ENCODE measurements at places on chromosomes 4 and X.

DNA sequence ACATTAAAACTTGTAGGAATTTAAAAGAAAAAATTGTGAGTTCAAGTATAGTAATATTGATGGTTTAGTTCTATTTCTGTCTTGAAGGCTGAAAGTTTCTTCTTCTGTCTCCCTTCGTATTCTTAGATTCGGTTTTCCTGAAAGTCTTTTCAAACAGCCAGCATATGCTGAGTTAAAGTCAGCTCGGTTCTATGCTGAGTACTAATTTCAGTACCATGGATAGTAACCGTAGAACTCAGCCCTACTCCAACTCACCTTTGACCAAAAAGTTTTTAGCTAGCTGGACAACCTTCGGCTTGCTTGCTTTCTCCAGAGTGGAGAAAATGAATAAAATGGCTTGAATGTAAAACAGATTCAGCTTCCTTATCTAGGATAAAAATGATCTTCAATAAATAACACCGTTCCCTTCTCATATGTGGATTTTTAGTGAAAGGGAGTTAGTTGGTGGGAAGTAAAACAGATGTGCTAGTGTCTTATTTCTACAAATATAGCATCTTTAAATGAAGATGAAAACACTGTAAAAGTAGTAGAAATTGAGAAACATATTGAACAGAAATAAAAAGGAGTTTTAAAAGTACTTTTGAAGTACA lies 5.2 kb downstream of the POU4F2 start:
- H3K4me1 ChIP-seq = peaks cover 18% of the 10 kb centered on the region
- H3K27me3 ChIP-seq = peaks cover 47% of the 10 kb centered on the region
- H3K4me3 ChIP-seq = no peak overlapping the region

DNA sequence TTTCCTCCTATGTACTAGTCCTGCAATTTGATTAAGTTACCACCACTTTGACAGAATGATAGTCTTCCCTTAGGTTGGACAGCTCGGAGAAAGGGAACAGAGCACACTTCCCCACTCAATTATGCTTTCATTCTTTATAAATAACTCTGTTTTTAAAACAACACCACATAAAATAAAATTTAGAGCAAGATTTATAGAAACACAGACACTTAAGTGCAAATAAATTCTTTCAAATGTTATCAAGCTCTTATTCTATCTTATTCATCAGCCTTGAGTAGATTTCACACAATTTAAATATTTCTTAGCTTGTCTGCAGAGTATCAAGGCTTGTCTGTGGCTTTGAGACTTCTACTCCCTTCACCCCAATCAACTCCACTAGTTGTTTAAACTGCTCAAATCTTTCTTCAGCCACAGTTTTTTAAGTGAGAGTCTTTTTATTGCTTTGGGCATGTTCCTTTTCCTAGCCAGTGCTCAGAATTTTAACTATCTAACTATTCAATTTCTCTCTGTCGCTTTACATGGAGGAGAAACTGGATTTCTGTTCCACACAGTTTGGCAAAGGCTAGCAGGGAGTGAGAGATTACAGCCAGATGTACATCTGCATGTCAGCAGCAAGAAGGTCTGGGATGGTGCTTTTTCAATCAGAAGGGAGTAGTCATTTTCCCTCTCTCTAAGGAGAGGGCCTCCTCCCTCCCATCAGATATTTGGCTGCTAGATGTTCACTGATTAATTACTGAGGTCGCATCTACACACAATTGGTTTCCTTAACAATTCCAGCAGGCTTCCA lies 53.1 kb upstream of the PLAC1 start:
- no peak overlapping the region for H3K27ac ChIP-seq
- DNase-seq = no peak
- no peak overlapping the region for H3K4me3 ChIP-seq
- H3K27me3 ChIP-seq = no peaks in the 10 kb centered on the region

GRCh38 chr4:47942081-47942819 lies 27.9 kb upstream of the NFXL1 start:
- no peak overlapping the region for H3K4me3 ChIP-seq
- no peak overlapping the region for H3K27ac ChIP-seq
- DNase-seq = no peak
- H3K27me3 ChIP-seq = no peaks in the 10 kb centered on the region
- H3K36me3 ChIP-seq = no peaks in the 10 kb centered on the region

DNA sequence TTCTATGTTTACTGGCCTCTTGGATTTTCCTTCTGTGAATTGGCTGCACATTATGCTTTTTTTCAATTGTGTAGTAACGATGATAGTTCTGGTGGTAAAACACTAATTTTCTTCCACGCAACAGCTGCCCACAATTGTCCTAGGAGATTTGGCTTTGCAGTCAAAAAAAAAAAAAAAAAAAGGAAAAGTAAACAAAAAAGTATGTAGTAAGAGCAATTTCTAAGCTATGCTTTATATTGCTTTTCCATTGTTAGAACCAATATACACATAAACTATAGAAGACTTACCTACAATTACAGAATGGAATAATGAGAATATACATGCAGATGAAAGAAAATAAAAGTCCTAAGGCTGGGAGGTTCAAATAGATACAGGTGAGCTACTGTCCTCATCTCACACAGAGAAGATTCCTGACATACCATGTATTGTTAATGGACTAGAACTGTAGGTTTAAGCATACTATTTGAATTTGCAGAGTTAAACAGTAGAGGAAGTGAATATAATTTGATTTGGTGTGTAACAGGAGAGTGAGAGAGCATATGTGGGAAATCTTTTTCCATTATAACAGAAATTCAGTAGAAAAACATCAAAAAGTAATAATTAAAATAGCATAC lies 976.2 kb downstream of the RAB28 start:
- no peak for DNase-seq
- no peaks in the 10 kb centered on the region for H3K4me1 ChIP-seq
- H3K36me3 ChIP-seq = no peaks in the 10 kb centered on the region

DNA sequence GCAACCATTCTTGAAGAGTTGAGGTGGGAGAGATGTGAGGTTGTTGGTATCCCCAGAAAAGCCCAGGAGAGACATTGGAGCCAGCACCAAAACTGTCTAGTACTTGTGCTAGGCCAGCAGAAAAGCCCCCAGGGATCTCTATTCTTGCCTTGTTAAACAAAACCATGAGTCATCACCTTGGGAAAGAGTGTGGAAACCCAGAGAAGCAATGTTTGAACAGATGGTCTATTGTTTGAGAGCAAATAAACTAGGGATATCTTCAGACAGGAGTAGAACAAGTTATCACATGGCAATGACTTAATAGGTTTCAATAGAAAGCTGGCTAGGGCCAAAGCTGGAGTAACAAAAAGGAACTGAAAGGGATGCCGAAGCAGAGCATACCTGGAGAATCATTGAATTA lies 195.7 kb upstream of the CASK start:
- H3K27me3 ChIP-seq = no peaks in the 10 kb centered on the region
- H3K27ac ChIP-seq = no peak overlapping the region
- no peaks in the 10 kb centered on the region for H3K36me3 ChIP-seq
- no peaks in the 10 kb centered on the region for H3K4me1 ChIP-seq
- DNase-seq = no peak

- DNase-seq = no peak
- no peaks in the 10 kb centered on the region for H3K27me3 ChIP-seq
- H3K36me3 ChIP-seq = peaks cover 38% of the 10 kb centered on the region
- H3K4me1 ChIP-seq = peaks cover 70% of the 10 kb centered on the region
- no peak overlapping the region for H3K4me3 ChIP-seq
Measured at GRCh38 chr4:1216869-1217294, 32.0 kb downstream of the CTBP1 start.

- no peaks in the 10 kb centered on the region for H3K4me1 ChIP-seq
- no peaks in the 10 kb centered on the region for H3K36me3 ChIP-seq
- no peak overlapping the region for H3K27ac ChIP-seq
- no peak for DNase-seq
Measured at GRCh38 chrX:39705290-39705689, 392.5 kb downstream of the BCOR start.

GRCh38 chr4:150302553-150302952 lies 224.3 kb downstream of the DCLK2 start:
- no peaks in the 10 kb centered on the region for H3K27me3 ChIP-seq
- DNase-seq = no peak
- no peak overlapping the region for H3K4me3 ChIP-seq
- H3K36me3 ChIP-seq = no peaks in the 10 kb centered on the region

DNA sequence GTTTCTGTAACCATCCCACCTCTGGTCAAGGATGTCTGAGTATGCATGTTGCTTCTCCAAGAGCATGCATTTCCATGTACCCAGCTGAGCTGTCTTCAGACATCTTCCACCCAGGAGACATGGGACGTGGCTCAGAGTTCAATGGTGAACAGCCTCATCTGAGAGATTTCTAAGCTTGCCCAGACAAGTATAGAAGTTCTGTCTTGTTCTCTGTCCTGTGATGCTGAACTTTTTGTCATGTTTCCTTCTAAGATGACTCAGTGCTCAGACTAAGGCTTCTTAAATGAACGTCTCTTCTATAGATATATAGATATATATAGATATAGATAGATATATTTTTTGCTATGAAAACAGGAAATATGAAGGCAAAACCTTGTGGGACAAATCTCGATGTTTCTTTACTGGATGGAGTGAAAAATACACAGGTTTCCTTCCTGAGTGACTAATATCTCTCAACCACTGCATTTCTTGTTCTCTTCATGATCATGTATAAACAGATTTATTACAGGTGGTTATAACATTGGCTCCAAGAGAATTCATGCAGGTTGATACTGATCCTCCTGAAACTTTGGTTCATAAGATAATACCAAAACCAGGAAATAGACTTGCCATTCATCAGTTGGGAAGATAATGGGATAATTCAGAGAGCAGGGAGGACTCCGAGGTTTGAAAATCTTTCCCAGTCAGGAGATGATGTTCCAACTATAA lies 168.2 kb downstream of the ZNF518B start:
- no peaks in the 10 kb centered on the region for H3K4me1 ChIP-seq
- H3K36me3 ChIP-seq = no peaks in the 10 kb centered on the region
- no peak overlapping the region for H3K4me3 ChIP-seq
- no peaks in the 10 kb centered on the region for H3K27me3 ChIP-seq

- peaks cover 54% of the 10 kb centered on the region for H3K4me1 ChIP-seq
- H3K36me3 ChIP-seq = no peaks in the 10 kb centered on the region
- H3K4me3 ChIP-seq = no peak overlapping the region
- H3K27ac ChIP-seq = peak overlapping the region; percentile 54
- no peaks in the 10 kb centered on the region for H3K27me3 ChIP-seq
Measured at GRCh38 chrX:14505648-14506047, 23.7 kb upstream of the GLRA2 start.

GRCh38 chrX:633043-633984 lies 2.7 kb downstream of the SHOX start:
- no peaks in the 10 kb centered on the region for H3K4me1 ChIP-seq
- DNase-seq = no peak
- H3K36me3 ChIP-seq = no peaks in the 10 kb centered on the region
- H3K27me3 ChIP-seq = peaks cover 12% of the 10 kb centered on the region
- no peak overlapping the region for H3K27ac ChIP-seq
- H3K4me3 ChIP-seq = no peak overlapping the region

- no peaks in the 10 kb centered on the region for H3K27me3 ChIP-seq
- peak overlapping the region; percentile 78 for H3K27ac ChIP-seq
- no peak for DNase-seq
- peak overlapping the region; percentile 95 for H3K4me3 ChIP-seq
Measured at GRCh38 chr4:47913861-47914219, 543 bp downstream of the NFXL1 start.

DNA sequence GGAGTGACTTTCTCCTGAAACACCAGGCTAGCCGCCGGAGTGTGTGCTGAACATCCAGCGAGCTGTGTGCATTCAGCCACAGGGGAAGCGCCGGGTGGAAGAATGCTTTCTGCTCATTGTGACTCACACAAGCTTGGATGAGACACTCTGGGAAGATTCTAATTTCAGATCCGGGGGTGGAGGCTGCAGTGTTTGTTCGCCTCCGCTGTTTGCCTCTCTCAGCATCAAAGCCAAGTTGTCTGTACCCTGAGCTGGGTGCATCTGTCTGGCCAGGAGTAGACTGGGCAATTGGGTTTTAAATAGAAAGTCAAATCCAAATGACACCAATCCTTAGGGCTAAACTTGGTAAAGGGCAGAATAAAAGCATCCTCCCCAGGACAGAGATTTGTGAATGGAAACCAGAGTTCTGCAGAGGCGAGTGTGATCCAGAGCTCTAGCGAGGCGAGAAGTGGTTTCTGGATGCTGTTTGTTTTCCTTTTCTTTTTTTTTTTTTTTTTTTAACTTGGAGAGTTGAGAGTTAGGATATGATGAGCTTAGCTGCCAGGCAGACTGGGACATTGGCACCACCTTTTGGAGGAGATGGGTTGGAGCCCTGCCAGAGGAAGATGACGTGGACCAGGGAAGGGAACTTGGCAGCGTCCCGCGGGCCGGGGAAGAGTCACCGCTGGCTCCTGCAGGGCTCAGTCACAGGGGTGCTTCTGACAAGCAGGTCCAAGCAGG lies 196.0 kb upstream of the PSAPL1 start:
- H3K36me3 ChIP-seq = no peaks in the 10 kb centered on the region
- H3K4me1 ChIP-seq = peaks cover 19% of the 10 kb centered on the region
- DNase-seq = no peak
- no peaks in the 10 kb centered on the region for H3K27me3 ChIP-seq
- no peak overlapping the region for H3K4me3 ChIP-seq
- no peak overlapping the region for H3K27ac ChIP-seq

- no peak overlapping the region for H3K27ac ChIP-seq
- H3K4me1 ChIP-seq = no peaks in the 10 kb centered on the region
- DNase-seq = no peak
Measured at GRCh38 chr4:78293821-78294301, 236.7 kb downstream of the FRAS1 start.

DNA sequence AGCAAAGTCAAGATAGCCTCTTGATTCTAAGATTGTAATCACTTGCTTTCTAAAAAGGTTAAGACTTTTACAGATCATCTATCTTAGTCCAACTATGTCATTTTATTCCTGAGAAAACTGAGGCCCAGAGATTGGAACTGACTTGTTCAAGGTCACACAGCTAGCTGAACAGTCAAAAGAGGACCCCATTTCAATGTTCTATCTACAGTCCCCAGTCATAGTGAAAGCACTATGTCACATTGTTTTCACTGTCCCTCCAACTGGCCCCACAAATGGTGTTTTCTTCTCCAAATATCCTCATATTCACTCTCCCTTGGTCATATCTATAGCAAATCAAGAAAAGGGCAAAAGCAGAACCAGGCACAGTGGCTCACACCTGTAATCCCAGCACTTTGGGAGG lies 145.2 kb downstream of the OPHN1 start:
- no peaks in the 10 kb centered on the region for H3K27me3 ChIP-seq
- no peak for DNase-seq
- H3K36me3 ChIP-seq = no peaks in the 10 kb centered on the region

DNA sequence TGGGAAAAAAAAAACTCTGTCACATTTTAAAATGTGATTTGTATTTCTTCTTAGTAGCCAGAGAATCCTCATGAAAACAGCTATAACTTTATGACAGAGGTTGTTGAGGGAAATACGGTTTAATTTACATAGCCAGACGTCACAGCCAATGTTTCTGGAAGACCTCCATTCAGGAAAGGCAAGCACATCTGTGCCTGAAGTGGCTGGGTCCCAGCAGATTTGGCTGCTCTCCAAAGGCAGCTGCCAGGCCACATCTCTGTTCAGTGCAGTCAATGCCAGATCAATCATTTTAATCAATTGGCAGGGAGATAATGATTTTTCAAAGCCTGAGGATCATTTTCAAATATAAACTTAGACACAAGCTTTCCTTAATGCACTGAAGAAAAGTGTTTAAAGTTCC lies 86.5 kb upstream of the ZIC3 start:
- no peak overlapping the region for H3K4me3 ChIP-seq
- H3K4me1 ChIP-seq = no peaks in the 10 kb centered on the region
- no peak for DNase-seq
- H3K36me3 ChIP-seq = no peaks in the 10 kb centered on the region

- H3K36me3 ChIP-seq = no peaks in the 10 kb centered on the region
- no peak overlapping the region for H3K4me3 ChIP-seq
- H3K27me3 ChIP-seq = no peaks in the 10 kb centered on the region
- DNase-seq = no peak
Measured at GRCh38 chr4:40662962-40663604, 33.4 kb upstream of the RBM47 start.

All from esophagus squamous epithelium (tissue), 5 donors.